ENCODE measurements at places on chromosomes 1 and 21.

DNA sequence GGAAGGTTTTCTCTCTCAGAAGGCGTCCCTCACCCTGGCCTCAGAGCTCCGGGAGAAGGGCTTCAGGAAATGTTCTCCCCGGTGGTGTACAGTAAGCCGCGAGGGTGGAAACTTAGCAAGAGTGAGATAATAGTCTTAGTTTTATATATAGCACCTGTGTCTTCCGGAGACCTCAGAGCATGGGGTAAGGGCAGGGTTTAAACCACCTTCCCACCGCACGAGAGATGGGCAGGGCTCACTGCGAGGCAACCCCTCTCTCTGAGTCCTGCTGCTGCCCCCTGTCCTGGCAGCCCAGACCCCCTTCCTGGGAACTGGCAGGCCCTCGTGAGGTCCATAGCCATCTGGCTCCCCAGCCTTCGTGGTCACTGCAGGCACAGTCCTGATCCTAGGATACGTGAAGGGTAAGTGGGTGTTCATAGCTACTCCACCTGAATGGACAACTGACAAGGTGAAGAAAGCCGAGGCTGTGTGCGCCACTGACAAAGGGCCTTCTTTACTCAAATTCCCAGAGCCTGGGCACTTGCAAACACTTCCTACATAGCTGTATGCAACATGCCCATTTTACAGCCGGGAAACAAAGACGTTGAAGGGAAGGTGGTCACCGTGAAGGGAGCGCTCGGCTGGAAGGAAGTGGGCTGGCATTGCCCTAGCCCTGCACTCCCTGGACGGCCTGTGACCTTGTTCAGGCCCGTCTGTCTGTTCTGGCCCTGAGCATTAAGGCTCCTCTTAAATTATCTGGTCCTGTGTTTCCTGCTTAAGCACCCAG, 26.9 kb downstream of the ITPKB start:
- peak; percentile 71 for DNase-seq

GRCh38 chr1:89724369-89725010, 91.6 kb downstream of the LRRC8C start:
- peak; percentile 43 for DNase-seq

DNA sequence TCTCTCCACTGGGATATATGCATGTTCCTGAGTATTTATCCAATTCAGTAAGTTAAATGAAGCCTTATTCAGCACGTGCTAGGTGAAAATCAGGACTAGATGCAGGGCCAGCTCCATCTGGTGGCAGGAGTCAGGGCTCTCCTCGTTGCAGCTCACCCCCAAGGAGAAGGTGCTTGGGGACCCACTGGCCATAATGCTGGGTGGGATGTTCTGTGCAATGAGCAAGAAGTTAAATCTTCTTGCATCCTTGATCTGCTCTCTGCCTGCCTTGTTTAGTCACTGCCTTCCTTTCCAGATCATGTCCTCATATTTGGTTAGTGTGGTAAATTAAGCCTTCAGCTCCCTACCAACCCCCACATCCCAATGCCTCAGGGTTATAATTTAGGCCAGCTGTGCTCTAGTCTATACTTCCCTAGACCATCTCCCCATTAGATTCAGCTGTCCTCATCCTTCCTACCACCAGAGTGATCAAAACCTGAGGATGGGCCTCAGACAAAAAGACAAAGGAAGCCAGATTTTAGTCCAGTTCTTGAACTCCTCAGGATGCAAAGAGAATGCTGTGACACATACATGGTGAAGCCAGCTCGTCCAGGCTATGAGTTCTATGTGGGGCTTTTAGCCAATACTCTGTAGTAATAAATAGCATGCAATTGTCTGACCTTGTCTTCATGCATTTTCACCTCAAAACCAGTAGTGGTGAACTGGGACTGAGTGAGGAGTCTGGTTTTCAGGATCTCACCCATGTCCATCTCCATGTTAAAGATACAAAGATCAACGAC, 55.9 kb downstream of the SEC16B start:
- no peak for DNase-seq

- DNase-seq = no peak
Observed at GRCh38 chr1:236502972-236503639, 20.7 kb upstream of the LGALS8 start.

DNA sequence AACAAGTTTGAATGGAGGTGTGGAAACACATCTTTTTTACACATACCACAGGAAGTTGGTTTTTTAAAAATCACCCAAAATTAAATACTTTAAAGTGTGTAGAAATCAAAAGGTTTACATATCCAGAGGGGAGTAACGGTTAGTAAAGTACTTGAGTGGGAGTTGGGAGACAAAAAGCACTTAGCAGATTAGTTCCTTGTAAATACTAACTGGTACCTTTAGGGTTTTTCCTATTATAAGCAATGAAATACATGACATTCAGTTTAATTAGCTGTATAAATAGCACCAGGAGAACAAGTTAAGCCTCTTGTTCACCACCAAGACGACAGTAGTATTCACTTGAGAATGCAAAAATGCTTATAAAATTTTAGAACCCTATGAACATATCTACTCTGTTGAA, 23.7 kb upstream of the RAVER2 start:
- no peak for DNase-seq

DNA sequence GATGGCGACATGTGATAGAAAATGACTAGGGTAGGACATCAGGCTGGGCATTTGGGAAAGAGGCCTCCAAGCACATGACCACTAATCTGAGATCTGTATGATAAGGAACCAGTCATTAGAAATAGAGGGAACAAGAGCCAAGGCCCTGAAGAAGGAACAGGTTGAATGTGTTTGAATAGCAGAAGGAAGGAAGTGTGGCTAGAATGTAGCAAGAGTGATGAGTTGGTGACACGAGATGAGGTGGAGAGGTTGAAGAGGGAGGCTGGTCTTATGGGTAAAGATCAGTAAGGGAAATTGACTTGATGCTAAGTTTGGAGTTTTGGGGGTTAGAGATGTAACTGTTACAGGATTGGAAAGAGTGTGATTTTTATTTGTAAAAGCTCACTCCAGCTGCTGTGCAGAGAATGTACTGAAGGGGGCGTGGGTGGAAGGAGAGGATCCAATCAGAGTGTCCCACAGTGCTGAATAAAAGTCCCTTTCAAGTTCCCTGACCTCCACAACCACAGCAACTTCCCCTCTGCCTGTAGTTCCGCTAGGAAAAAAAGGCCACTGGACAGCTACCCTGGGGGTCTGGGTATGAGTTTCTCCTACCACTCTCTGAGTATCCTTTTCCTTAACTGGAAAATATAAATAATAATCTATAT, 295.0 kb downstream of the OMA1 start:
- DNase-seq = peak; percentile 34

DNA sequence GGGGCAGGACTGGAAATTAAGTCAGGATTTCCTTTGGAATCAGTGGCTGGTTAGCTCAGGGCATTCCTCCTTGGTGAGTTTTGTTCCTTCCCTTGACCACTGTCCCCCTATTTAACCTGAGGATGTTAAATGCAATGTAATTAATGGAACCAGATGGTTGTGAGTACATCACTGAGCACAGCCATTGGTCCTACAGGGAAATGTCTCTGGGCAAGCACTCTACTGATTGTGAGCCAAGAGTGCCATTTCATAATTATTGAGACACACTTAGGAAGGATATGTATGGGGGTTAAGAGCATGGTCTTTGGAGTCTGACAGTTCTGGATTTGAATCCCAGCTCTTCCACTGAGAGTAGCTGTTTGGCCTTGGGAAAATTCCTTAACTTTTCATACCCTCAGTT, 74.4 kb downstream of the SPAG17 start:
- no peak for DNase-seq

DNA sequence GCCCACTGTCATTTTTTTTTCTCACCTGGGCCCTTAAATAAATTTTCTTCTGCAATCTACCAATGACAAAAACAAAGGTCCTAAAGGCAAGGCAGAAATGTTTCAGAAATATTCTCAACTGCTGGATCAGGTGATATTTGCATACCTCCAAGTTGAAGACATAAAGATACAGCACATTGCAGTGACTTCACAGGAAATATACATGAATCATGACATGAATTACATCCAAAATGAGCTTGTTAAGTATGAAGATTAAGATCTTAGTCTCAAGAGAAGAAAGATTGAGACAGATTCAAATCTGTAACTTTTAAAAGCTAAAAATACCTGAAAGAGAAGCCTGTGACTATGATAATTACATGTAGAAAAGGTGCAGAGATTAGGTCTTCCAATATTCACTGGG, 207.8 kb downstream of the SIPA1L2 start:
- DNase-seq = no peak
